ENCODE measurements at places on chromosomes 2 and 18.
A peak's percentile ranks its signal among the peaks of the same experiment; 100 is the strongest.

DNA sequence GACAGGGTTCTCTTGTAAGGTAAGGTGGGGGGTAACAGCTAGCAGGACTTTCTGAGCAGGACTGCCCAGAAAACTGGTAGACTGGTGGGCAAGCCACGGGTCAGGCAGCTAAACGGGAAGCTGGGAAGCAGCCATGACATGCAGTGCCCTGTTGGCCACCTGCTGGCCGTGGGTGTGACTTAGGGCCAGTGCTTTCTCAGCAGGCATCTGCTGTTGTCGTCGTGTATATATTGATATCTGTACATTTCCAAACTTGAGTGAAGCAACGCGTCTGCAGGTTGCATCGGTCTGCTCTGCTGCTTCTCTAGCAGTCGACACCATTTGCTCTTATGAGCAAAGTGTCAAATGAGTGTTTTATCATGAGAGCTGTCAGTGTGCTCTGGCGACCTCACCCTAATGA is 31.0 kb downstream of the COA5 start:
- DNase-seq, result no peak

DNA sequence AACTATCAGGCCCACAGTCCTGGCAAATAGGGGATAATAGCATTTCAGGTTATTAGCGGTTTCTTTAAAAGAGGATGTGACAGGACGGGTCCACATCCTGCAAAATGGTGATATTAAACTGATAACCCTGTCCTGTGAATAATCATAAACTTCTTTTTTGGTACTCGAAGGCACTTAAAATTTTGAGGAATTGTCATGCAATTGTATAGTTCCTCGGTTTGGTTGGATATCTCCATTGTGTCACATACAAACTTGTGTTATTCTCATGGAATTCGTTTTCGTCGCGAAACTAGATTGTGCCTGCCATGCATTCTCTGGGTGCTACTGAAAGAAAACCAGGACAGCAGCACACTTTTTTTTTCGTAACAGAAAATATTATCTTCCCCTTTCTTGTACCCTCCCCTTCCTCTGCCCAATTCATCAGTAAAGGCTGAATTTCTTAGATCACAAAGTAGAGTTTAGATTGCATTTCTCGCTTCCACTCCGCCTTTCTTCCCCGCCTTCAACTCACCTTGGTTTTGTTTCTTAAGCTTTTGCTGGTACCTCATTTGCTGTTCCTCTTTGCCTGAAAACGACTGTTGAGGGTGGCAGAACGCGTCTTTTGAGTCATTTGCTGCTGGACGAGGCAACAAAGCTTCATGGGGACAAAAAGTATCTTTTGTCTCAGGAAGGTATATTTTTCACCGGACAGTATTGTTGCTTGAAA is 1.3 kb downstream of the CERS6 start:
- no peak for DNase-seq

- no peak for DNase-seq
Observed at GRCh38 chr18:5158172-5158571, 38.9 kb downstream of the AKAIN1 start.

DNA sequence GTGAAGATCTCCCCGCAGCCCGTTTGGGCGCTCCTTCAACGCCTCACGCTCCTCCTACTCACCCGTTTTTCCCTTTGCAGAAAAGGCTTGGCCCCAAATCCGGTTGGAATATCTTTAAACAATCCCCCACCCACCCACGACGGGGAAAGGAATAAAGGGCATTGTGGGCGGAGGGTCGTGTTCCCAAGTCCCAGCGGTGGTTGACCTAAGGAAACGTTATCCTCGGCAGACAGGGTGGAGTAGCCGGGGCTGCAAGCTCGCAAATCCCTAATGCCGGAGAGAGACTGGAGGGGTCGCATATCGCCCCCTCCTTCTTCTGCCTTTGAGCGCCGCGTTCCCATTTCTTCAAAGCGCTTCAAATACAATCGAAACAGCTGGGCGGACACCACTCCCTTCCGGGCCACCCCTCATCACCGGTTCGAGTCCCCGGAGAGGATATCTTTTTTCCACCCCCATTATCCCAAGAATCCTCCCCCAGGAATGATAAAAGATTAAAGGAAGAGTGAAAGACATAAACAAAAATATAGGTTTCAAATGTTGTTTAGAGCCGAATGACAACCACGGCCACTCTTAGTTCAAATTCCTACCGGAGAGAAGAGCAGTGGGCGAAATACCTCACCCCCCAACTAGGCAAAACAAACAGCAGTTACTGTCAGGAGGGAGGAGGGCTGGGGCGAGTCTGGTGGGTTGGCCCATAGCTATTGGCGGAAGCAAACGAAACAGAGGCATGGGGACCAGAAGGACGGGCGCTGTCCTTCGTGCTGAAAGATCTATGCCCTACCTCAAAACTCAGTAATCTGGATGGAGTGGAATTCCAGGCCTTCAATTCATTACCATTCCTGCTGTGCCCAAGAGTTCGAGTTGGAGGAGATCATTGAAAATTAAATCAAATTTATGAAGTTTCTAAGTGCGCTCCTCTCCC is 2.8 kb upstream of the GAD1 start:
- DNase-seq, result no peak

- DNase-seq, result no peak
Observed at GRCh38 chr18:36311026-36311570, 13.6 kb downstream of the FHOD3 start.

GRCh38 chr2:105697781-105698449 is 46.8 kb upstream of the NCK2 start:
- no peak for DNase-seq

DNA sequence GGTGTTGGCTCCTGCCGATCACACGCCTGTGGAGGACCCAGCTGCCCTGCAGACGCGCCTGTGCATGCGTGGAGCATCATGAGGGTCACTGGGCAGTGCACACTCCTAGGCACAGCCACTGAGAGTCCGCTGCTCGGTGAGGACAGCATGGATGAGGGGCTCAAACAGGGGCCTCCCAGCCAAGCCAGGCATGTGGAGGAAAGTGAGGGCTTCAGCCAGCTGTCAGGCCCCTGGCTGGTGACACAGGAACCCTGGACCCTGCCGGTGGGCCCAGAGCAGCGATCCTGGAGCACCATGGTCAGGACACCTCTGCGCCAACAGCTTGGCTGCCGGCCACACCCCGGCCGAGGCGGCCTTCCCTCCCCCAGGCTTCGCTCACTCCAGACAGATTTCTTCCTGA is 171.2 kb downstream of the RTP5 start:
- DNase-seq, result no peak

DNA sequence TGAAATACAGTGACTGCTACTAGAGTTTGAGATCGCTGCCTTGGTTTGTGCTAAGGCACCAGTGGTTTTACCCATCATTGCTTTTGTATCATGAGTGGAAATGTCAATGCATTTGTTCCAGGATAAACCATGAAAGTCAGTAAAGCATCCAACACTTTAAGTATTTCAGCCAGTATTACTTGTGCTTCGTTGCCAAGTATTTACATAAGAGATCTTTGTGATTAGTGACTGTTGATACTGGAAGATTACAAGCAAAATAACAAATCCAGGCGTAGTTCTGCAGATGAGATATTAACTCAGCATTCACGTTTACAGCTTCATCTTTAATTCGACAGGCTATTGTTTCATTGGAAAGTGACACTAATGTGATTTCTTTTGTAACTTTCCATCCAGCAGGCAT is 90.3 kb upstream of the B3GNT7 start:
- DNase-seq, result no peak

GRCh38 chr18:72107647-72108383 is 436.3 kb downstream of the CBLN2 start:
- no peak for DNase-seq

GRCh38 chr2:127231130-127231865 is 11.2 kb upstream of the CYP27C1 start:
- no peak for DNase-seq

DNA sequence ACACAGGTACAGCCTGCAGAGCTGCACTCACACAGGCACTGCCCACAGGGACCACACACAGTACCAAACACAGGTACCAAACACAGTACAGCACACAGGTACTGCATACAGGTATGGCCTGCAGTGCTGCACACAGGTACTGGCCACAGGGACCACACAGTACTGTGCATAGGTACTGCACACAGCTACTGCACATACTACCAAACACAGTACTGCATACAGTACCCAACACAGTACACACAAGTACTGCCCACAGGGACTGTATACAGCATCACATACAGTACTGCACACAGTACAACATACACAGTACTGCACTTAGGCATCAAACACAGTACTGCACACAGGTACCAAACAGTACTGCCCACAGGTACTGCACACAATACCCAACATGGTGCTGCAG is 74.3 kb downstream of the ZNF236 start:
- DNase-seq, result no peak

- DNase-seq, result no peak
Observed at GRCh38 chr18:53224128-53224778, 884.3 kb downstream of the DCC start.

- DNase-seq, result no peak
Observed at GRCh38 chr18:56999823-57000222, 147.1 kb upstream of the BOD1L2 start.

GRCh38 chr2:123073956-123074355 is 951.1 kb upstream of the CNTNAP5 start:
- no peak for DNase-seq

- peak; percentile 64 for DNase-seq
Observed at GRCh38 chr18:5296706-5297320, 1.3 kb upstream of the ZBTB14 start.

DNA sequence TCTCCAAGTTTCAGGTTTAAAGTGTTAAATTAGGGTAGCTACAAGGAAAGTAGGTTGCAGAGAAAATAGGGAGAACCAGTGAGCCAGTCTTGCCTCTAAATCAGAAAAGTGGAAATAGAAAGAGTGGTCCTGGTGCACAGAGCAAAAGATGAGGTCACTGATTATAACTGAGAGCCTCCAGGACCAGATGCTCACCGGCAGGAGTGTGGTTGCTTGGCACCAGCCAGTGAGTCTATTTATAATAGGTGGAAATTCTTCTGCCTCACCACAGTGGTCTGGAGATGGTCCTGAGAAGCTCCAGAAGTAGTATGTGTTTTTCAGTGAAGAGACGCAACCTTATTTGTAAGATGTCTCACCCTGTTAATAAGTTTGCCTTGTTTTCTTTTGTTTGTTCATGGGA is 373.9 kb upstream of the KCNJ3 start:
- DNase-seq, result no peak

- DNase-seq, result no peak
Observed at GRCh38 chr2:27875089-27875881, 14.9 kb downstream of the RBKS start.

GRCh38 chr18:40937386-40937785 is 1017.6 kb upstream of the PIK3C3 start:
- no peak for DNase-seq

All from activated naive CD4-positive, alpha-beta T cell treated with anti-CD3 and anti-CD28 coated beads, Interleukin-2, amount 50 U/mL, for 16 hours (primary cell).